Cerebellar nuclear complex (tissue), 1 donor: ENCODE measurements at places on chromosomes 4 and X.

DNA sequence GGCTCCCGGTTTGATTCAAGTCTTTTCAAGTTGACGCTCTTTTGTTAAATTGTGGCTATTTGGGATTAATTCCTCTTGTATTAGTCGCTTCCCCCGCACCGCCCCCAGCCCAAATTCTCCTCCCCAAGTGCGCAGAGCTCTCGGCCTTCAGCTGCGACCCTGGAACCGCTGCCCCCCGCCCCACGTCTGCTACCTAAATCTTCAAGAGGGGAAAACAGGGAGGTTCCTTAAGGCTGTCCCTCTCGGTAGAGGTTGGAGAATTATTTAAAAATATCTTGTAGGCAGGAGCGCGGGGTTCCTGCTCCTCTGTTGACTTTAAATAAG is 860 bp upstream of the RPS6KA3 start:
- DNase-seq = no peak

- peak; percentile 23 for DNase-seq
Observed at GRCh38 chrX:70433848-70434351, 10.7 kb upstream of the DLG3 start.

DNA sequence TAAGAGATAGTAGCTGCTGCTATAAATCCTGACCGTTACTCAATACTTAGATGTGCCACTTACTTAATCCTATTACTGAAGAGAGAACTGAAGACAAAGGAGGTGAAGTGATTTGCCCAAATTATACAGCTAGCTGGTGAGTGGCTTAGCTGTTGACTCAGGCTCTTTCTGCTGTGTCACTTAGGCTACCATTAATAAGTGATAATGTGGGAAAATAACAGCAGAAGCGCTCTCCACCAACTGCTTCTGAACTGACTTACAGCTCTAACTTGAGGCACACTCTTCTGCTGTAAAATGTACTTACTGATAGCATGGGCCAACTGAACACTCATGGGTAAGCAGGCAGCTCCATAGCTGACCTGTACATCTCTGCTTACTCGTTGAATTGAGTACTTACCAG is 7.5 kb upstream of the KLHL5 start:
- DNase-seq = no peak

GRCh38 chr4:168831585-168831918 is 178.5 kb downstream of the CBR4 start:
- DNase-seq = no peak

GRCh38 chrX:133786382-133786781 is 199.0 kb downstream of the GPC3 start:
- DNase-seq = no peak

DNA sequence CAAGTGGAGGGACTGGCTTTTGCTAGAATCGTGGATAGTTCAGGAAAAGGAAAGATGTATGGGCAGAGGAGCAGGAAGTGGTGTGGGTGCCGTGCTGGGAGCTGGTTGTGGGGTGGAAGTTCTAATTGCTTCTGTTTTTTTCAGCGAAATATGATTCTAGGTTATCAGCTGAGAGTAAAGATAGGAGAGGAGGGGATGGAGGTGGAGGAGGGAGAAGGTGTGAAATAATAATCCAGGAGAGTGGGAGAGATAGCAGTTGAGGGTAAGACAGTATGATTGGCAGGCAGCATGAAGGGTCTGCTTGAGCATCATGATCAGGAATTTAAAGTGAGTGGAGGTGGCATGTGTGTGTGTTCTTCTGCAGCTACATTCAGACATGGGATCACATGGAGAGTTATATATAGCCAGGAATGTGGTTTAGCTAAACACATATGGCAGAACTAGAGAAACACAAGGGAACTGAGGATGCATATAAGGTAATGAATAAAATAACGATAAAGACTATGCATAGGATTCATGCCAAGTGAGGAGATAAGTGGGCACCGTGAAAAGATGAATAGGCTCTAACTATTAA is 133.7 kb downstream of the ANK2 start:
- no peak for DNase-seq

- DNase-seq = no peak
Observed at GRCh38 chrX:15194146-15194545, 75.7 kb downstream of the ASB9 start.

- DNase-seq = no peak
Observed at GRCh38 chr4:152115794-152116193, 355.0 kb upstream of the GATB start.

GRCh38 chr4:102625232-102625930 is 124.2 kb downstream of the NFKB1 start:
- DNase-seq = no peak

DNA sequence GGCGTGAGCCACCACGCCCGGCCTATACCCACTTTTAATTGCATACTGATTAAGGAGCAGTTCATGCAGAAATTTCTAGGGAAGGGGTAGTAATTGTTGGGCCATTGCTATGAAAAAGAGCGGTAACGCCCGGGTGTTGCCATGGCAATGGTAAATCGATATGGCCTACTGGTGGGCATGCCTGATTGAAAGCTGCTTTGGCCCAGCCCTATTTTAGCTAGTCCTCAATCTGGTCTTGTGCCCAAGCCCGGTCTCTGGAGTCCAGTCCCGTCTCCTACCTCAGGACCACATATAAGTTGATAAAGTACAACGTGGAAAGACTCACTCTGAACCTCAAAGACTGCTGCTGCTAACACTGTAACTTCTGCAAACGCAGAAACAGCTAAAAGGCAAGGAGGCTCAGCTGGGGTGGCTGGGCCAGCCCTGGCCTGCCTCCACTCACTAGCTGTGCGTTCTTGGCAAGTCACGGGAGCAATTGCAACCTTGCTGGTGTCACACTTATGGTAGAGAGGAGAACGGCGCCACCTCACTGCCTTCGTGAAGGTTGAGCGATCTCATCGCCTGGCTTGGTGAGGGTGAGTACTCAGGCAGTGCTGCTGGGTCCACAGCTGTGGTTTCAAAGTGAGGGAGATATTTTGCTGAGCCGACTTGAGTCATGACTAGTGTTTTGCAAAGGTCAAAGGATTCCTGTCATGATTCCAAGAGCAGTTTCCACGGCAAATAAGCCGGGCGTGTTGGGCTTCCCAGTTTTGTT is 57.0 kb upstream of the GRPEL1 start:
- DNase-seq = no peak

DNA sequence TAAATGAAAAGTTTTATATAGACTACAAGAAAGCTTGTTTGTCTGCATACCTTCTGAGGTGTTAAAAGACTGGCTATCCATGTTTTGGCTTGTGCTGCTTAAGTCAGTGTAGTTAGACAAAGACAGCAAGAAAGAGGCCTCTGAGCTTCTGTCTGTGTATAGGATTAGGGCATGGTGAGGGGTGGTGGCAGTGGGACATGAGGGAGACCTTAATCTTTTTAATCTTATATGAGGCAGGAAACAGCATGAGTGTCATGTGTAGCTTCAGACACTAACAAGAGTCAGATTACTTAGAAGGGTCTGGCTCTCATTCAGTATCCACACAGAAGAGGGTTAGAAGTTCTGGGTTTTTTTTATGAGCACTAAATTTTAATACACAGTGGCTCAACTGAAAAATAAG is 213.3 kb downstream of the GABRG1 start:
- no peak for DNase-seq

DNA sequence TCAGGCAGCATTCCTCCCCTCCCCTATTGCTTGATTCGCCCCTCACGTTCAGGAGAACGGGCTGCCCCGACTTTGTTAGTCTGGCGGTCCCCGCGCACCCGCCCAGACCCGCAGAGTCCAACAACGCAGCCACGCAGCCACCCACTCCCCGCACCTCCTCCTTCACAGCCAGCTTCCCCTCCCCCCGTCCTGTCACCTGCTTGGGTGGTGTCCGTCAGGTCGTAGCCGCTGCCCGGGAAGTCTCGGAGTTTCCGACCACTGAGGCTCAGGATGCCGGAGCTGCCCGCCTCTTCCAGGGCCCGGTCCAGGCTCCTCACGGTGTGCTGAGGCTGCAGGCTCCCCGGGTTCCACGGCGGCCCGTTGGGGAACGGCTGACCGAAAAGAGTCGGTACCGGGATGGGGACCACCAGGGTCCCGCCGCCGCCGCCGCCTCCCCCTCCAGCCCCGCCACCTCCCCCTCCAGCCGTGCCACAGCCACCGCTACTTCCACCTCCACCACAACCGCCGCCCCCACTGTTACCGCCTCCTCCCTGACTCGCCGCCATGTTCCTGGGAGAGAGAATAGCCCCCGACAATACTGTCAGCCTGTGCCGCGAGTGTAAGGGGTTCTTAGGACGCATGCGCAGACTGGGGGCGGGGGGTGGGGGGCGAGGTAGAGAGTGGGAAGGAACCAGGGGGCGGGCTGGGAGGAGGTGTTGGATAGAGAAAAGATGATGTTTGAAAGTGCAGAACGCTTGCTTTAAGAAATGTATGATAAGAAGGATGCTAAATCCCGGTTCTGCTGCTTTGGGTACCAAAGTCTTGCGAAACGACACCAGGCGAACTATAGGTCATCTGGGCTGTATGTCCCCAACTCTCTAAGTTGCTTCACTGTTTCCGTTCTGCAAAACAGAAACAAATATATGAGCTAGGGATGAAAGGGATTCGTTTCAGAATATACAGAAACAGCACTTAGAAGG is at the start of gene LRCH2:
LRCH2 (minus strand) TSS at position 600 of the 959 bp plus-strand sequence; CDS start at position 545, 55 bp downstream.
- DNase-seq = no peak

GRCh38 chrX:19912-20571 is 261.1 kb upstream of the PLCXD1 start:
- DNase-seq = no peak

- DNase-seq = no peak
Observed at GRCh38 chr4:120796271-120796670, 126.3 kb downstream of the PRDM5 start.

- no peak for DNase-seq
Observed at GRCh38 chr4:114911111-114911510, 202.3 kb downstream of the NDST4 start.

DNA sequence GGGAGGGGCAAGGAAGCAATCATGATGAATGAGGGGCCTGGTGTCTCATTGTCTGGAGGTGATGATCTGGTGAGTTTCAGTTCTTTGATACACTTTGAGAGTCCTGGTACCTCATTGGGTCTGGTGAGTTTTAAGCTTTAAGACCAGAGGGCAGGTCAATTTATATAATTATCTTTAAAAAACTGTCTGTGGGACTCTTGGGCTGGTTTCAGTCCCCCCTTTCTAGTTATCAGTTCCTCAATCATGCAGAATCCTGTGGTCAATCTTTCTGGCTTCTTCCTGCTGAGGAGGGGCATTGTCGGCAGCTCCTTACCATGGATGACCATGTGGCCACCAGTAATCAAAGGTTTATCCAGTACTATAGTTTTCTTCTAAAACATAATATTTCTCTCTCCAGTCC is 789.1 kb downstream of the PCDH18 start:
- no peak for DNase-seq

GRCh38 chrX:40266490-40267333 is 169.0 kb upstream of the BCOR start:
- no peak for DNase-seq

GRCh38 chr4:62865261-62865660 is 1544.0 kb downstream of the TECRL start:
- DNase-seq = no peak

DNA sequence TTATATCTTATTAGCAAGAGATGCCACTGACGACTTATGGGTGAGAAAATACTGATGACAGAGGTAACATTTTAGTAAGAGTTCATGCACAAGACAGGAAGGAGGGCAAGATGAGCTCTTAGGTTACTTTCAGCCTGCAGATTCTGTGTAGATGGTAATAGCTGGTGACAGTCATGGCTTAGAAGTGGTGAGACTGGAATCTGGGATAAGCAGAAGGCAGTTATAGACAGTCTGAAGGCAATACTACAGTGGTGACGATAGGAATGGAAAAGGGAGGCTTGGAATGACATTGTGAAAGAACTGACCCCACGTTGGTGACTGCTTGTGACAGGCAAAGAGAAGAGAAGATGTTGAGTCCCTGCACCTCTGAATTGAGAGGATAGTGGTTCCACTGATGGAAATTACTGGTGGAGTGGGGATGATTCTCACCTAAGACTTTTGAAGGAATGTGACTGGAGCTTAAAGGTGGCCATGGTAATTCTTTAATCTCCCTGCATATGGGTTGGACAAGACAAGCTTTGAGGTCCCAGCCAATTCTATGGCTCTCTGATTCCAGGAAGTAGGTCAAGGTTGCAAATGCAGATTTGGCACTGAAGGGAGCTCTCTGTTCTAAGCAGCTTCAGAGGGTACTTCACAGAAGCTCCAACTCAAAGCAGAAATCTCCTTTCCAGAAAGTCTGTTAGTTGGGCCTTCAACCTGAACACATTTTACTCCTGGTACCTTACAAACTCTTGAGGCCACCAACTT is 99.7 kb downstream of the RASL11B start:
- no peak for DNase-seq

GRCh38 chr4:143225167-143225566 is 40.5 kb downstream of the USP38 start:
- DNase-seq = no peak

DNA sequence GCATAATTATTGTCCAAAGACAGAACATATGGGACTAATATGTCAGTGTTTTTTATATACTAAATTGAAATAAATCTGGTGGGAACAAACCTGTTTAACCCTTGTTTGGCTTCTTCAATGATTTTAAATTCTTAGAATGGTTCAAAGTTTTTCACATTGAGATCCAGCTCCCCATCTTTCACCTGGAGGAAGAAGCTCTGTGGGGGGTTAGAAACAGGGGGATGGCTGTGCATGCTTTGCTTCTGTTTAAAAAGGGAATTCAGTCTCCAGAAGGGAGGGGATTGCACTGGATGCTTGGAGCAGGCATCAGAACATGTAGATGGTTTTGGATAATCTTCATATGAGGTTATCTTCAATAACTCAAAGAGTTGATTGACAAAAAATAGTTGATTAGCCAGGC is 72.1 kb downstream of the GALNT7 start:
- DNase-seq = no peak

GRCh38 chr4:121934635-121935034 is 17.2 kb downstream of the TRPC3 start:
- DNase-seq = no peak
